Natural killer cell (primary cell): ENCODE measurements at places on chromosomes 1 and 21. TPM values are rescaled to one million over a fixed set of nuclear protein-coding genes. Genes with fewer than 3 reads are reported as not detected.

GRCh38 chr1:153790966-153791647, 15.9 kb downstream of the SLC27A3 start:
- no peaks in the 10 kb centered on the region for H3K27me3 ChIP-seq
- no peak for DNase-seq
- H3K4me1 ChIP-seq = peaks cover 58% of the 10 kb centered on the region
- no peak overlapping the region for H3K4me3 ChIP-seq

DNA sequence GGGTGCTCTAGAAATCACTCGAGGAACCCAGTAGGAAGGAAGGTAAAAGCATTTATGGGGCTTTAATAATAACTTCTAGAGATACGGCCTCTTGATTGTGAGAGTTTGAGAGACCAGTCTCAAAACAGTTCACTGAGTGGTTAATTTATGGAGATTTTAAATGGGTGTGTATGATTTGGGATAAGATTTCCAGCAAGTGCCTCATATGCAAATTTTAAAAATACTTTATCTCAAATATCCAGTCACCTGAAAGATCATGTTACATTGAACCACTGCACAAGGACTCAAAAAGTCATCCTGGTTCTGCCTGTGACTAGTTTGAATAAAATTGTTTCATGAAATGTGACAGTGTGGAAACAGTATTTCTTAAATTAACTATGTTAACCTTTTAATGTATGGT, 64.5 kb downstream of the HUNK start:
- no peak overlapping the region for H3K27ac ChIP-seq
- no peaks in the 10 kb centered on the region for H3K27me3 ChIP-seq
- no peak overlapping the region for H3K4me3 ChIP-seq
- H3K36me3 ChIP-seq = no peaks in the 10 kb centered on the region
- no peak for DNase-seq

DNA sequence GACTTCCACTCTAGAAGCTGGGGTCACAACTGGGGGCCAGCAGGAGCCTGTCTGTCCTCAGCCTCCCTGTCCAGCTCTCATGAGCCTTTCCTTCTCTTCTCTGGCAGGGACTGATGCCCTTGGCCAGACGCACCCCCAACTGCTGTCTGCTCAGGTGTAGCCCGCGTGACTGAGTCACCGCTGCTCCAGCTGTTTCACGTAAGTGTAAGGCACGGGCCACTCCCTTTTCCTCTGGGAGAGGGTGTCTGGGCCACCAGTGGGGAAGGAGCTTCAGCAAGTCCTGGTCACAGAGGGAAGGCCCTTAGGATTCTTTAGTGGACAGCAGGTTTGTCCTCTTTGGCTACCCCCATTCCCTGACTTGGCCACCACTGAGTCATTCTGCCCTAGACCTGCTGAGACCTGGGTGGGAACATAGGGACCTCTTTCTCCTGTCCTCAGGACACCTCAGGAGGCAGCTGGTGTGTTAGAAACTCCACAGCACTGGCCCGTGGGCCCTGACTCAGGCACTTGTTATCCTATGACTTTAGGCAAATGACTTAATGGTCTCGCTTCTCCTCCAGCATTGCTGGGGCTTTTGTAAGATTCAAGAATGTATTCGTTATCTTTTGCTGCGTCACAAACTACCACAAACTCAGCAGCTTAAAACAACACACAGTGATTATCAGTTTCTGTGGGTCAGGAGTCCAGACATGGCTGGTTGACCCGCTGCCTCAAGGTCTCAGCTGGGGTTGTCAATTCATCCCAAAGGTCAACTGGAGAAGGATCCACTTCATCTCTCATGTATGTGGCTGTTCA, 64.8 kb downstream of the FAM163A start:
- peaks cover 3% of the 10 kb centered on the region for H3K4me1 ChIP-seq
- H3K36me3 ChIP-seq = no peaks in the 10 kb centered on the region
- H3K4me3 ChIP-seq = no peak overlapping the region
- no peaks in the 10 kb centered on the region for H3K27me3 ChIP-seq
- H3K27ac ChIP-seq = no peak overlapping the region

DNA sequence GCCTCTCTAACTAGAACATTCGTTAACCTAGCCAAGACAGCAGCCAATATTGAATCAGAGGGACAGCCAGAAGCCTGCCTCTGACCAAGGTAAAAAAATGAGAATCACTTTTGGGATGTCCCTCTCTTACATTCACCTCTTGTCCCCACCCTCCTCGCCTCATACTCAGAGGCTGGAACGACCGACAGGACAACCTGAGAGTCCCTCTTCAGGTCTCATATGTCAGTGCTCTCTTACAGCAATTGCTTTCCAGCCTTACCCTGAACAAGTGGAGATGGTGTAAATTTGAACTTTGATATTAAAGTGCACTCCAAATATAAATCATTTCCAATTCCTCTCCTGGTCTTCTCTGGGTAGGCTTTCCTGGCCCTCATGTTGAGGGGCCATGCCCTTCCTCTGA, 327.5 kb downstream of the KCTD3 start:
- H3K27me3 ChIP-seq = no peaks in the 10 kb centered on the region
- H3K4me1 ChIP-seq = no peaks in the 10 kb centered on the region
- no peak overlapping the region for H3K4me3 ChIP-seq
- H3K36me3 ChIP-seq = no peaks in the 10 kb centered on the region
- DNase-seq = no peak
- H3K27ac ChIP-seq = no peak overlapping the region

DNA sequence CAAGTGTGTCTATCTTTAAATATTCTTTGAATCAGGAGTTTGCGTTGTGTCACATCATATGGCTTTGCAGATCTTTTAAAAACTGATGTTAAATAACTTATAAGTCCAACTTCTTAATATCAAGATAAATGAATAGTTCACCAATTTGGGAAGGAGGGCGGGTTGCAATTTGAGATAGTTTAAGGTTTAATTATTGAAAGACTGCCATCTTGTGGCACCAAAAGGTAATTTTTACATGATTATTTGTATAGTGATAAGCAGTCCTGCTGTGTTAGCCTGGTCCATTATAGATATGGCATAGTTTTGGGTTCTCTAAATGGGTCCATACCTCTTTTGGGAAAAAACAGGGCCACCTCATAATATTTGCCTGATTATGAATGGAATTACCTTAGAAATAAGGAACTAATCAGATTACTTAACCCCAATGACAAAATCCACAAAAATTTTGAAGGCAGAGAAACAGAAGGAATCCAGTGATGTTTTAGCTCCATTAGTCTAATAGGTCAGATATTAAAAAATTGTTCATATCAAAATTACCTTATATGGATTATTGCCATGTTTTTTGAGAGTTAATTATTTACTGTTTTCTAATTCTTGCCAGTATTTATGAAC, 64.3 kb downstream of the PRKAA2 start:
- peaks cover 3% of the 10 kb centered on the region for H3K27me3 ChIP-seq
- H3K4me1 ChIP-seq = no peaks in the 10 kb centered on the region
- H3K36me3 ChIP-seq = no peaks in the 10 kb centered on the region
- no peak overlapping the region for H3K27ac ChIP-seq
- H3K4me3 ChIP-seq = no peak overlapping the region

The GSTM1 gene
- 34.7 TPM for total RNA-seq

The WNT4 gene
- not detected for total RNA-seq

The MEGF6 gene
- total RNA-seq = 15.6 TPM

The IL23R gene
- total RNA-seq = 0.55 TPM
